ENCODE measurements at places on chromosomes 16 and 17.

GRCh38 chr16:6749698-6750097, 582.9 kb upstream of the RBFOX1 start:
- peak; percentile 23 for DNase-seq

GRCh38 chr17:50311112-50311460, 34.8 kb upstream of the XYLT2 start:
- DNase-seq = no peak

DNA sequence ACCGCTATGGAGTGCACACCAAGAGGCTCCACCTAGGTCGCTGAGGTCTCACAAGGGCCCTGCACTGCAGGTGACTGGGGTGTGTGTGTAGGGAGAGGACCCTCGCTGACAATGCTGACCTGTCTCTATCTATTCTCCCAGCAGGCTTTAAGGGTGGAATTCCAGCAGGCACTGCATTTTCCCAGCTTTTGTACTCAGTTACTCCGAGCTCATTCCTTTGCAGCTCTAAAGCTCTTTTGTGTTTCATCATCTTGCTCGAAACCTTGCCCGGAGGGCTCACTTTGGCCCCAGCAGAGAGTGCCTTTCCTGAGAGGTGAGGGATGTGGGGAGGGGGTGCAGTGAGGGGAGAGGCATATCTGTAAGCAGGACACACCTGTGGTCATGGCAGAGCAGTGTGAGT, 39.3 kb downstream of the SMPD3 start:
- no peak for DNase-seq

GRCh38 chr16:50067290-50067853, 1.6 kb downstream of the HEATR3 start:
- peak; percentile 73 for DNase-seq

GRCh38 chr17:77892469-77893143, 65.9 kb upstream of the TNRC6C start:
- DNase-seq = peak; percentile 23

DNA sequence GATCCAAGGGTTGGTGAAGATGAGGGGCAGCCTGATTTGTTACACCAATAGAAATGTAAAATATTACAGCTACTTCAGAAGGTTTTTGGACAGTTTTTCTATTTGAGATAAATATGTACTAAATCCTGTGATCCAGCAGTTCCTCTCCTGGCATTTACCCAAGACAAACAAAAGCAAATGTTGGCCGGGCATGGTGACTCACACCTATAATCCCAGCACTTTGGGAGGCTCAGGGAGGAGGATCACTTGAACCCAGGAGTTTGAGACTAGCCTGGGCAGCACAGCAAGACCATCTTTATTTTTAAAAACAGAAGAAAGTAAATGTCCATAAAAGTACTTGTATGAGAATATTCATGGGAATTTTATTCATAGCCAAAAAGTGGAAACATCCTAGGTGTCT, 64.8 kb upstream of the MRC2 start:
- no peak for DNase-seq

Data from suppressor macrophage treated with lipopolysaccharide for 4 hours (primary cell).